ENCODE measurements at places on chromosomes 2 and 18.
A peak's percentile ranks its signal among the peaks of the same experiment; 100 is the strongest.

DNA sequence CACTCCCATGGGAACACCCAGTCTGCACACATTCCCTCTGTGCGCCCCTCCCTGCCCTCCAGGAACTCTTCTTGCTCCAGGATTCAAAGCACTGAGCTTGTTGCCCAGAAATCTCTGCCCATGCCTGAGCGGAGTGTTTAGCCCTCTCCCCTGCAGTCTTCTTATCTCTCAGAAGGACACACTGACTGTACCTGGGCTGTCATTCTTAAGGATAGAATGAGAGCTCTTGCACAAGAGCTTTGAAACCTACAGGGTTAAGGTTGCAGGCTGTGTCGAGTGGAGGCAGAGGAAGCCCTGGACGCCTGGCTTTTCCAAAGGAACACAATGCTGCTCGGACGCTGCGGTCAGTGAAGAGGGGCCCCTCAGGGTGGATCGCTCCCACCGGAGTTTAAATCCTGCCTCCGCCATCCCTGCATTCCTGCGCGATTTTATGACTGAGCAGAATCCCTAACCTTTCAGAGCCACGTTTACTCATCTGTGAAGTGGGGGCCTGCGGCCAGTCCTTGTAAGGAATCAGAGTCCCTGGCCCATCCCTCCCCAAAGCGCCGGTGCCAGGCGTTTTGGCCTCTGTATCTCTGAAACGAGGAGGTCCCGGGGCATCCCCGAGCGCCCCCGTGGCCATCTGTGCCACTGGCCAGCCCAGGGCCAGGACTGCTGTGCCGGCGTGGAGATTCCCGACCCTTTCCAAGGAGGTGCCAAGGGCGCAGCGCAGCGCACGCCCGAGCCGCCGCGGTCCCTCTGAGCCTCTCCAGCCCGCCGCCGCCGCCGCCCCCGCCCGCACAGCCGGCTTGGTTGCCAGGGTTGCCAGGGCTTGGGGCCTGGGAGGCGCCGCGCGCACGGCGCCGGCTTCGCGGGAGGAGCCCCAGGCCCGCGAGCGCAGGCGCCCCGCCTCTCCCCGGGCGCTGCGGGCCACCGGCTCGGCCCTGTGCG lies 58.9 kb downstream of the FAM168B start:
- DNase-seq: peak; percentile 25

GRCh38 chr2:240857039-240858008 lies 11.3 kb upstream of the AGXT start:
- DNase-seq: no peak

DNA sequence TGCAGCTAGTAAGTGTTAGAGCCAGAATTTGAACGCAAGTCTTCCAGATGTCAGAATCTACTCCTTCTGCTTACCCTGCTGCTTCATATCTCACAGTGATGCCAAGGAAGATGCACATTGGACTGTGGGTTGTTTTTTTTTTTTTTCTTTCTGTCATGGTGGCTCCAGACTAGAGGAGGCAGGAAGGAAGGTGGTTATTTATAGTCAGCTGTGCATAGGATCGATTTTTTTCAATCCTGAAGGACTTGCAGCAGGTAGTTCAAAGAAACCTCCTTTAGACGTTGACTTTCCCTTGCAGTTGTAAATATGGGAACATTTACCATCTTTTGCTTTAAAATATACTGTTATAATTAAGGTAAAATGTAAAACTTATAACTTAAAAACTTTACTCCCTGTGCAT lies 17.3 kb downstream of the NEDD4L start:
- no peak for DNase-seq

DNA sequence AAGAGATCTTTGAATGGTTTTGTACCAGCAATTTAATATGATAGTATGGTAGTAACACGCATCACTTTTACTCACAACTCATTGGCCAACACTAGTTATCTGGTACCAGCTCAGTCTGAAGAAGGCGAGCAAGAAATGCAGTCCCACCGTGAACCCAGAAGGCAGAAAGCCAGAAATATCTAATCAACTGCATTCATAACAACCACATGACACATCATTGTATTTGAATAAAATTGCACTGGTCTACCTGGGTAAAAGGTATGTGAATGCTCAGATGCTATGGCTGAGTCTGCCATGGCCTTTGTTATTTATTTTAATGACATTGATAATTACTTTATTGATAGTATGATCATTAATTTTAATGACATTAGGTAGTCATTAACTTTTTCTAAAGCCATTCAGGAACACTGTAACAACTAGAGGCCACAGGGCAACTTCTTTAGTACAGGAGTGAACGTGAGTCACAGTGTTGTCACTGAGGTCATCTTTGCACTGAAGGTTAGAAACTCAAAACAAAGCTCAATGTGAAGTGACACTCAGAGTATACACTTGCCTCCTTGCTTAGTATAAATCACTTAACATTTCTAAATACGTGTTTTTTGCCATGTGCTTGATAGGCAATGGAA lies 475.6 kb upstream of the TNP1 start:
- no peak for DNase-seq

- DNase-seq: no peak
Observed at GRCh38 chr2:393711-394696, 106.1 kb upstream of the ALKAL2 start.

- no peak for DNase-seq
Observed at GRCh38 chr2:58512878-58513277, 271.8 kb upstream of the FANCL start.

GRCh38 chr2:96861074-96861473 lies 3.3 kb upstream of the ANKRD39 start:
- DNase-seq: no peak

DNA sequence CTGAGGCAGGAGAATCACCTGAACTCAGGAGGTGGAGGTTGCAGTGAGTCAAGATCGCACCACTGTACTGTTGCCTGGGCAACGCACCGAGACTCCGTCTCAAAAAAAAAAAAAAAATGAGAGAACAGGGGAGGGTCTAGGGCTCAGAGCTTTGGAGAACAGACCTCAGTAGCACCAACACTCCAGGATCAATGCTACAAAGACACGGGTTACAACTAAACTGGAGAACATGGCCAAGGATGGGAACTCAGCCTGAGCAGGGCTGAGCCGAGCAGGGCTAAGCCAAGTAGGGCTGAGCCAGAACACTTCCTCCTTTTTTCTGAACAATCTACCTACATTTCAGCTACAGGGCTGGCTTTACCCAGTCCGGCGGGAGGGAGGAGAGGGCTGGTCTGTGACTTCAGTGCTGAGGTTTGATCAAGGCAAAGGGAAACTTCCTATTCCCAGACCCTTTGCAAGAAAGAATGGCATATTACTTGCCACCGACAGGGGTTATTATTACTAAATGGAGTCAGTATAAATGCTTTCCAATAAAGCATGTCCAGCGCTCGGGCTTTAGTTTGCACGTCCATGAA lies 2.9 kb upstream of the CASP8 start:
- DNase-seq: no peak

- DNase-seq: no peak
Observed at GRCh38 chr2:177585234-177585863, 192.8 kb downstream of the AGPS start.

DNA sequence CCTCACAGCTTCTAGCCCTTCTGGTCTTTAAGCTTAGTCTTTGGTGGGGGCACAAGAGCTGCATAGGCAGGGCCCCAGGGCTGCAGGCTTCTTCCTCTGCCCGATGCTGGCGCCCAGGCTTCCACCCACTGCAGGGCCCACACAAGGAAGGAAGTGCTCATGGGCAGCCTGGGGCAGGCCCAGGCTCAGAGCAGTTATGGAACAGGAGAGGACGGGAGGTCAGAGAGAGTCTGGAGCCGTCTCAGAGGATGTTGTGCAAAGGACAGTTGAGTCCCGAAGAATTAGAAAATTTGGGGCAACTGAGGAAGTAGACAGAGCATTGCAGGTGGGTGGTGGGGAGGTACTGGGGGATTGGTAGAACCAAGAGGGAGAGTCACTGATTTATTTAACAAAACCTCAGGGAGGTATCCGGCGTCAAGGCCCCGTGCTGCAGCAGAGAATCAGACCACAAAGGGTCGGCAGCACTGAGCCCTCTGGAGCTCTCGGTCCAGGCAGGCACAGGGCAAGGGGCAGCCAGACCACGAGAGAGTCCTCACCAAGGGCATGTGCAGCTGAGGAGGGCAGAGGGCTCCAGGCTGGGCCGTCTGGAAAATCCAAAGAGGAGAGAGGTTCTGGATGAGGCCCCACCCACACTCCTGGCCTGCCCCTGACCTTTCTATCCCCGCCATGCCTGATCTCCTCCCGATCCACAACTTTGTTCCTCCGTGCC lies 110.8 kb upstream of the GLI2 start:
- no peak for DNase-seq

GRCh38 chr18:76431437-76432273 lies 63.4 kb downstream of the ZNF516 start:
- no peak for DNase-seq

GRCh38 chr2:206557321-206557720 lies 85.0 kb upstream of the FAM237A start:
- no peak for DNase-seq

DNA sequence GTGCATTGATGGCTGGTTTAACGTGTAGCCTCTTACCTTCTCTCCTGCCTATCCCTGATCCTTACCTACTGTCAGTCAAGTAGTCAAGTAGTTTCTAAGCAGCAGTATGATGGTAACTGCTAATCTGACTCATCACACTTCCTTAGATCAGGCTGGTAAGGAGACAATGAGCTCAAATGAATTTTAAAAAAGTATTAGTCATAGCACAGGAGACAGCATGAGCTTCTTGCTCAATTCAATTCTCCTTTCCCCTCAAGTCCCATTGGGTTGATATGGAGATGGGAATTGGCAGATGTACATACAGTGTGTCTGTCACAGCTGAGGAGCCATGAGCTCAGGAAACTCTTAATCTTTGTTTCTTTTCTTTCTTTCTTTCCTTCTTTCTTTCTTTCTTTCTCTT lies 799.7 kb downstream of the LRP1B start:
- no peak for DNase-seq

DNA sequence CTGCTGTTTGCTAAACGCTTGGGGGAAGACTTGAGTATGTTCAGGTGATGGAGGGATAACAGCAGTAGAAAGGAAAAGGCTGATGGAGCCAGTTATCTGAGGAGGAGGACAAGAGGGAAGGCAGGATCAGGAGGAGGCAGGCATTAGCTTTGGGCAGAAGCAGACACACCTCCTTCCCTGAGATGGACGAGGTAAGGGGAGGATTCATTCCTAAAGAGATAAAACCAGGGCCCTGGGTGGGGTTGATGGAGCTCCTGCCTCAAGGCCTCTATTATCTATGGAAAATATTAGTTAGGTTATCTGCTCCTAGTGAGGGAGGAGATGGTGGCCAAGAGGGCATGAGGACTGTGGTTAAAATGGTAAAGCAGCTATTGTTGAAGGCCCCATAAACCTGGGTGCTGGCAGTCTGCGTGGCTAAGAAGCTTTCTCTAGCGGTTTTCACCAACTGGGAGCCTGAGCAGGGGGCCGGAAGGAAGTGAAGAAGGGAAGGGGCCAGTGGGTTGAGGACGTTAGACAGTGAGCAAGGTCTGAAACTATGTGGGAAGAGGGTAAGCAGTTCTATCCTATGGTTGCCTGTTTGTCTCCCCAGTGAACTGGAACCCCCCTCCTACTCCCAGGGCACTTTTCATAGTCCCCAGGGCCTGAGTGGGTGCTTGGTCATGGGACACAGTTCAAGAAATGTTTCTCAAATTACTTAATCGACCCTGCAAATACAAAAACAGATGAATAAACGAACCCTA lies 56.6 kb upstream of the HK2 start:
- no peak for DNase-seq

- DNase-seq: no peak
Observed at GRCh38 chr2:201151127-201151981, 31.6 kb upstream of the CASP10 start.
